ENCODE measurements at places on chromosomes 6 and 20.

- DNase-seq, result no peak
These were observed 35.6 kb downstream of the B4GALT5 start for GRCh38 chr20:49677777-49678758.

DNA sequence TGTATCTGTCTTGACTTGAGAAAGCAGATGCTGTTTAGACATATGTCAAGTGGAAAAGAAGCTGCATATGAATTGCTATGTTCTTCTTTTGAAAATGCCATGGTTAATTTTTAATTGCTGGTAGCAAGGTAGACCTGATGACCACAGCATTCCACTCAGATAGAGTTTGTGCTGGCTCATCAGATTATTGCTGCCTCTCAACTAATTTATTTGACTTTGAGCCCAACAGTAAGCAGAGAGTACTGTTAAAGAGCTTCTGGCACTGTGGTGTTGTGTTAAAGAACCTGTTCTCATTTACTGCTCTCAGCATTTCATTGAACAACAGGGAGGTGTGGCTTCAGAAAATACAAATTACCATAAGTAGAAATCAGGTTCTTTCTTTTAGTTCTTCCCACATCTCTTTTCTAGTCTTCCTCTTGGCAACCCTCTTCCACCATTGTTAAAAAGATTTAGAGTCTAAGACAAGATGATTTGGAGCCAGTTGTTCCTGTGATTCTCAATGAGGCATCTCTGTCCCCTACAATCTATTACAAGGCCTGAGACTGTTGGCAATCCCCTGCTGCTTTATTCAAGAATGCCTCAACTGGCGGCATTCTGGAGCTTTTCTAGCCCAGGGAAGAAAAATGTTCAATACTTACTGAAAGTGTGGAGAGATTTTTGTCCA lies 967.6 kb upstream of the GJE1 start:
- DNase-seq, result no peak

DNA sequence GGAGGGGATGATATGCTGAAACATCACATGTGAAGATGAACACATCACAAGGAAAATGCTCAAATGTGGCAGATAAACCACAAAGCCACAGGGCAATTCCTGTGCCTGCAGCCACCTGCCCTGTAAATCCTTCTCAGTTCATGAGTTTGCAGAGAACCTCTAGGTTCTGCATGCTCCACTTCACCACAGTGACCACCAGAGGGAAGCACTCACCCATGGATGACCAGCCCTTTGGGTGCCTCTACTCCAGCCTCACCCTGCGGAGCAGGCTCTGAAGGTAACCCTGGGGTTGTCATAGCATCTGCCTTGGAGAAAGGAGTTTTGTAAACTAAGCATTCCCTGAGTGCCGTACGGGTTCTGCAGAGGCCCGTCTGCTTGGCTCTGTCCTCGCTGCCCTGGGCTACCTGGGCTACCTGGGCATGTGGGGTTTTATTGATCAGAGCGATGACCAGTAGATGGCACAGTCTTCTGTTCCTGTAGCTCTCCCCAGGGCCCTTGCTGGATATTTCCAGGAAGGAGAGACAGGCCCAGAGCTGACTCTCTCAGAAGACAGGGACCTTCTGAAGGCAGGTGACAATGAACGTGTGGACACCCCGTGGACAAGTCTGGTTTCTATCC lies 31.7 kb upstream of the CST1 start:
- no peak for DNase-seq

GRCh38 chr20:6769903-6770785 lies 2.7 kb downstream of the BMP2 start:
- no peak for DNase-seq

- no peak for DNase-seq
These were observed 37.1 kb downstream of the OTOR start for GRCh38 chr20:16785226-16785625.

GRCh38 chr6:90168693-90169131 lies 127.9 kb downstream of the BACH2 start:
- DNase-seq, result no peak

GRCh38 chr6:75673884-75674283 lies 72.2 kb downstream of the SENP6 start:
- no peak for DNase-seq

DNA sequence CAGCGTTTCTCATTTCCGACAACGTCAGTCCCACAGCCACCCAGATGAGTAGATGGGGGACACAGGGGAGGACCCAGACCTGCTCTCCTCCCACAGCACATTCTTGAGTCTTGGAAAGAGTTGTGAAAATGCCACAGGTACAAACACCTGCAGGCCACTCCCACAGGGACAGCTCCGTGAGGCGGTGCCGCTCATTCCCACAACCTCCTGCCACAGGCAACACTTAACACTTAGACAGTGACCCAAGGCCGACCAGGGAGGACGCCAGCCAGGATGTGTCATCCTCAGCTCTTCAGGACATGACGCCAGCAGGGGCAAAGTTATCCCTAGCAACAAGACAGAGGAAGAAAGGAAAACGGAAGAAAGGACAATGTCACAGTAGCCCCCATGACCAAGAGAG lies 22.9 kb upstream of the HLA-B start:
- DNase-seq, result no peak

- no peak for DNase-seq
These were observed 3.3 kb upstream of the SLC29A1 start for GRCh38 chr6:44219815-44220784.

GRCh38 chr6:37713529-37714119 lies 15.9 kb upstream of the MDGA1 start:
- no peak for DNase-seq

DNA sequence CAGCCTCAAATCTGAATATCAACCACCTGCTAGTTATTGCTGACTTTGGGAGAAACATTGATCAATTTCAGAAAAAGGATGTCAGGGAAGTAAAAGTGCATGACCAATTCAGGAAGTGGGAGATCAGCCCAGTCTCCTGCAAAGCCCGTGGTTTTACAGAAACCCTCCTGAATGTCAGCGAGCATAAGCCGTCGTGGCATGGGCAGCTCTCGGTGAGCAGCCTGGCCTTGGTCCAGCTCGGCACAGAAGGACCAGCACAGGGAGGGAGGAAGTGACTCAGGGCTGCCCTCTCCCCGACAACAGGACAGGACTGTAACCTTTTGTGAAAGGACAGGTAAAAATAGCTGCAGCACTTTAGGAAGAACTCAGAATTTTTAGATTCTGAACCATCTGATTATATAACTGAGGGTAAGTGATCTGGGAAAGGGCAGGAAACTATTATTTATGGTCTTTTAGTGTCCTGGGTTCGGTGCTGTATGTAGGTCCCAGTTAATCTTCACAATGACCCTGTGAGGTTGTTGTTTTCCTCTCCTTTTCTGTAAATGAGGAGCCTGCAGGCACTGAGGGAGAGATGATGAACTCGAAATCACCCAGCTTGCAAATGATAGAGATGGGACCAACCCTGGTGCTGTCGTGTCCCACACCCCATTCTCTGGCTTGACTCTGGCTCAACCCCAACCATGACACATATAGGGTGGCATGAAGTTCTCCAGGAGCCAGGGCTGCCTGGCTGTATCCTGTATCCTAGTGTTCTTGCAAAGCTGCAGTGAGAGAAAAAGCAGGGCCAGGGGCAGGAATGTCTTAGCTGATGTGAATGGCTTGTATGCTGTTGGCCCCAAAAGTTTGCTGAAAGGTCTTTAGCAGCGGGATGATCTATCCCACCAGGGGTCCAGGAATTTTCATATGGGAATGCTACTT lies 37.6 kb downstream of the NRN1 start:
- no peak for DNase-seq

DNA sequence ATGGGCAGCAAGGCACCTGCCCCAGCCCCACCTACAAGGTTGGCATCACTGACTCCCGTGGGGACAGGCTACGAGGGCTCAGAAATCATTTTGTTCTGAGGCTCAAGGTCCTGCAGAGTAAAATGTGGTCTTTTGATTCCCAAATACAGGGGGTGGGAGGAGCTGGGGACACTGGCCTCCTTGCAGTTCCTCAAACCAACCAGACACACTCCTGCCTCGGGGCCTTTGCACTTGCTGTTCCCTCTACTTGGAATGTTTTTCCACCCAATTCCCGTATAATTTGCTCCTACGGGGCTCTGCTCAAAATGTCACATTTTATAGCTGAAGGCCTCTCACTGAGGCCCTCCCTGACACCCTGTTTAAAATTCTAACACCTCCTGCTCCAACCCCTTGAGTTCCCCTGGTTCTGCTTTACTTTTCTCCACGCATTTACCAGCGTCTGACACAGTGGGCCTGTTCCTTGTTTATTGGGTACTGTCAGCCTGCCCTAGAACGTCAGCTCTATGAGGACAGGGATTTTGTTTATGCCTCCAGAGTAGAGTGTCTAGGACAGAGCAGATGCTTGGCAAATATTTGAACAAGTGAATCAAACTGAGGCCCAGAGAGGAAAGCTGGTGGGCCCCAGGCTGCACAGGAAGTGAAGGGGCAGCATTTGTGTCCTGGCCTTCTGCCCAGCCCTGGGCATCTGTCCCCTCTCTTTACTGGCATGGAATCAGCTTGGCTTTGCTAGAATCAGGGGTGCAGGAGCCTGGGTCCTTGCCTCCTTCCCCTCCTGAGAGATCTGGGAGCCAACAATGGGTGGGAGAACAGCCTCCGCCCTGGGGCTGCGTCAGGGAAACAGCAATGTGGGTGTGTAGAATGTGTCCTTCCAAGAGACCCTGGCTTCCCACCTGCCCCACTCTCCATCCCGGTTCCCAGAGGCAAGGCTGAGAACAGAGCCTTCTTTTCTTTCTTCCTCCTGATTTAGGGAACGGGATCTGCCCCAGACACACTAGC lies 18.5 kb downstream of the NOL4L start:
- no peak for DNase-seq

DNA sequence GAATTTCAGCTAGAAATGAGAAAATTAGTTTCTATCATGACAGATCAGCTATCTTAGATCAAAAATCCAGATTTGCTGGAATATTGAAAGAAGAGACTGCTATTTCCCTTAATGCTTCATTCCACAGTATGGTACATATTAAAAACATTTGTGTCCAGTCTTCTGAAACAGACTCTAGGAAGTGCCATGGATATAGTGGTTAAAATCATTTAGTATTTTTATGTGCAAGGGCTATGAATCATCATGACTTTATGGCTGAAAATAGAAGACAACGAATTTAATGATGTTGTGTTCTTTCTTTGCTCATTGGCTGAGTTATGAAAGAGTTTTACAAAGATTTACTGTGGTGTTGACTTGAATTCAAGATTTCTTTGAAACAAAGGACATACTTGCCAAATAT lies 146.6 kb downstream of the ANKRD60 start:
- DNase-seq, result no peak

GRCh38 chr20:36471885-36472636 lies 69.3 kb upstream of the MYL9 start:
- DNase-seq, result no peak

- no peak for DNase-seq
These were observed 685.5 kb upstream of the FLRT3 start for GRCh38 chr20:15022921-15023320.

DNA sequence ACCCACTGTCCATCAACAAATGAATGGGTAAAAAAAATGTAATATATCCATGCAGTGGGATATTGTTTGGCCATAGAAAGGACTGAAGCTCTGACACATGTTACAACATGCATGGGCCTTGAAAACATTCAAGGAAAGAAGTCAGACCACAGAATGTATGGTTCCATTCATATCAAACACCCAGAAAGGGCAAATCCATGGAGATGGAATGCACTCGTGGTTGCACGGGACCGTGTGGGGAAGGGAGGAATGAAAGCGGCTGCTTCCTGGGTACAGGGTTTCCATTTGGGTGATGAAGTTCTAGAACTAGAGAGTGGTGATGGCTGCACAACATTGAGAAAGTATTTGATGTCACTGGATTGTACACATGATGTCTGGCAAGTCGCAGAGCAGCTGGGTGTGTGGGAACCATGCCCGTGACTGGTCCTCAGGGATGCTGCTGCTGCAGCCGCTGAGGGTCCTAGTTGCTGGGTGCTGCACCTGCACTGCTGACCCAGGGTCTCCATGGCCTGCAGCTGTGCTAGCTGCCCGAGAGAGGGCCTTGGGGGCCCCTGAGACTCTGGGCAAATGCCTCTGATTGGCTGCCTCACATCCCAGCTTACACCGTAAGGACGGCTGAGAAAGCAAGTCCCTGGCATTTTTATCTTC lies 220.3 kb downstream of the NRN1 start:
- no peak for DNase-seq

DNA sequence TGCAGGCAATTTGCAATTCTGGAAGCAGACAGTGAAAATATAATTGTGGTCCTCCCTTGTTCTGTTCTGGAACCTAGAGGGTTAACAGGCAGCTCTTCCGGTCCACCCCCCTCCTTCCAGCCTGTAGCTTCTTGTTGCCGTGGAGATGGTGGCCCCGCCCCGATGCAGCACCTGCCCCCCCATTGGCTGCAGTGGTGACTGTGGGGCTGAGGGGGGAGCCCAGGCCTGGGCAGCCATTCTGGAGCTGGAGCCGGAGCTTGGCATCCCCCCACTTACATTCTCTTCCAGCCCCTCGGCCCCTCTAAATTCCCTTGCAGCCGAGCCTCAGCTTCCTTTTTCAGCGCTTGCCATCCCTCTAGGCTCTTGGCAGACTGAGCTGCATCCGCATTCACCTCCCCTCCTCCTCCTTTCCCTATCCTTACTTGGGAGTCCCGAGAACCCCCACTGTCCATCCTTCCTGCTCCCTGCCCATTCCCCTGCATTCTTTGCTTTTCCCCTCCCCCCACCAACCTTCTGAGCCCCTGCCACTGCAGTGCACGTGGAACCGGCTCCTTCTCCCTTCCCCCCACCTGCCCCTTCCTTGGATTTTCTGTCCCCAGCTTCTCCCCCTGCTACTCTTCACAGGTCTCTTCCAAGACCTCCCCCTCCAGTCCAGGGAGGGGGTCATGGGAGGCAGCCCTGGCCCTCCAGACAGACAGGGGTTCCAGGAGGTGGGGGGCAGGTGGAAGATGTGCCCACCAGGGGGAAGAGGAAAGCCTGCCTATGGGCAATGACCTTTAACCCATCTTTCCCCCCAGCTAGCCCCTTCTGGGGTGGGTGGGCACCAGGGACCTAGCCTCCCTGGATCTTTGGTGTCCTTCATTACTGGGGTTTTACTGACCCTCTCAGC lies 11.4 kb downstream of the SYNGAP1 start:
- peak; percentile 53 for DNase-seq

DNA sequence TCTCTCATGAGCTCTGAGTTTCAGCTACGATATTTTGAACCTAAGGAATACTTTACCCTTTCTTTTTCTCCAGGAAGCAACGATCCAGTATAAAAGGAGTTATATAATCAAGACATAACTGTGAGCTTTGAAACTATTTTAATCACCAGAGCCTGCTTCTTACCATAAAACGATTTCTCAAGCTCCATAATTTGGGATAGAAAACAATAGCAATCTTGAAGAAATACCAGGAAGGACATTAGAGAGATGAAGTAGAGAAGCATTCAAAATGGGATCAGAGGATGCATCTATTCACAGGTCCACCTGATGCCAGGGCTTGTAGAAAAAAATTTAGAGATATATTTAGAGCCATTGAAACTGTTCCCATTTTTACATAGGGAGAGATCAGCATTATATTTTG lies 135.9 kb downstream of the FUT9 start:
- DNase-seq, result no peak

GRCh38 chr20:2680046-2680445 lies 12.5 kb upstream of the EBF4 start:
- DNase-seq, result no peak

- no peak for DNase-seq
These were observed 100.8 kb downstream of the DLL1 start for GRCh38 chr6:170190046-170190445.

GRCh38 chr6:43907789-43908472 lies 137.9 kb downstream of the VEGFA start:
- no peak for DNase-seq
